ENCODE measurements at places on chromosomes 12 and 14. TPM values are rescaled to one million over a fixed set of nuclear protein-coding genes. Genes with fewer than 3 reads are reported as not detected.

The HCAR3 gene
- total RNA-seq = not detected

The GLS2 gene
- 5.3 TPM for total RNA-seq

The KRT73 gene
- not detected for total RNA-seq

The PDZRN4 gene
- not detected for total RNA-seq

The TDRD9 gene
- total RNA-seq = 2.4 TPM

The SERPINA12 gene
- total RNA-seq = not detected
